ENCODE measurements at places on chromosomes 1 and 21.
A peak's percentile ranks its signal among the peaks of the same experiment; 100 is the strongest.

DNA sequence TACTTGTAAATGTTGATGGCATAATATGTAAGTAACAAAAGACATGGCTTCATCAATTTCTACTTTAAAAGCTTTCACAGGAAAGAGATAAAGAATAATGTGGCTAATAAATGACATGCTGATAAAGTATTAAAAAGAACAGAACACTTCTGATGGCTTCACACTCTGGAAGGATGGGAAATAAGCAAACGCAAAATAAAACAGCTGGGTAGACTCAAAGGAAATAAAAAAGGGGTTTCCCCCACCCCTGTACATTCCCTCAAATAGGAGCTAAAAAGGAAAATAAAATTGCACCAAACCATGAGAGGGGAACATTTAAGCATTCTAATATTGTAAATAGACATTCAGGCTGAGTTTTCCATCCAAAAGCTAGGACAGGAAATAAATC, 27.0 kb upstream of the DYRK1A start:
- no peak for DNase-seq

- no peak for DNase-seq
Measured at GRCh38 chr1:29679828-29680558, 443.7 kb downstream of the PTPRU start.

DNA sequence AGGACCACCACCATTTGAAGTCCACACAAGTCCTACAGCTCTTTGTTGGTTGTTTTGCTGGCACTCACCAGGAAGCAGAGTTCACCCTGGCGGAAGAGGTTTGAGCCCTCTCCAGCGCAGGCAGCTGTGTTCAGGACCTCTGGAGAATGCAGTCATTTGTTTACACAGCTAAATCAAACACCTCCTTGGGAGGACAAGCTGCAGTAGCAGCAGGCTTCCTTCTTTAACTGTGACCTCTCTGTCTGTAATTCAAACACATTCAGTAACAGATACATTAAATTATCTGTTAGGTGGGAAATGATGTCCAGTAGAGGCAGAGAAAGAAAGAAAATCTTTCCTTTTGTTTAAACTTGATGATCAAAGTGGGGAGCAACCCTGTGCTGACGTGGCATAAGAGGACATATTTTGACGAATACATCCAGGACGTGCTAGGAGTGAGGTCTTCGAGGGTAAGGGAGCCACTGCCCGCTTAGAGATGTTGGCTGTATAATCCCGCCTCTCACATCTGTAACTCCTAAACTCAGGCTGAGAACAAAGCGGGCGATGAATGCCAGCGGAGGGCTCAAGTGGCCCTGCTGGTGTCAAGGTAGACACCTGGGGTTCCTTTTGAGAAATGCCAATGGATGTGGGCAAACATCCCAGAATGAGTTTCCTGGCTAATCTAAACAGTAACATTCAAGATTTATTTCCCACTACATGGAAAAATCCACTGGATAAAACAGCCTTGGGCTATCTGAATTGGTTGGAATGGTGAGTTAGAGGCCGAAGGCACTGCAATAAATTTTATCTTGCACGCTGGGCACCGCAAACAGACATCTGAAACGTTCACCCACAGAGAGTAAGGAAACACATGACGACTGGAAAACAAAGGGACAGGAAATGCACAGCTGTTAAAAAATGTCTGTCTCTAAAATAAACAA, 51.7 kb downstream of the ABCA4 start:
- no peak for DNase-seq

DNA sequence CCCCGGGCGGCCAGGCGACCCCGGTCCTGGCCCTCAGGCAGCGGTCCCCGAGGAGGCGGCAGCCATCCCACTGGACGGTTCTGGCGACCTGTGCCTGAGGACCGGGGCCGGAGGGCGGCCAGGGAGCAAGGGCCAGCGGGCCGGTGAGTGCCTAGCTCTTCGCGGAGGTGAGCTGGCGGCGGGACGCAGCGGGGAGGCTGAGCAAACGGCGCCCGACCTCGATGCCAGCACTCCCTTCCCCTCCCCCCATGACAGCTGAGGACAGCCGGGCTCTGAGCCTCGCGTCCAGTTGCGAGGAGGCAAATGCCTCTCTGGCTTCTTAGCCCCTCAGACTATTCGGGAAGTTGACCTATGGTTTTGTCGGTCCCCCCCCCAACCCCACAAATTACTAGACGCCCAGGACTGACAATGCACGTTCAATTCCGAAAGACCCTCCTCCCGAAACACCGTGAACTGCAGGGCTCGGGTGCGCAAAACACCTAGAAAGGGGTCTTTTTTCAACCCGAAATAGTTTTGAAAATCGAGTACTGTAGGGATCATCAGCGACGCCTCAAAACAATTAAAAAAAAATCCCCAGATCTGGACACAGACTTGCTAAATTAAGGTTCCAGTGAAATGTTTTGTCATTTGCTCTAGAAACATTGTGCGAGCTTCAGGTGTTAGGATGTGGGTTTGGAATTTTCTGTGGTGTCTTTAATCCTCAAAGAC, 8.3 kb downstream of the CDKN2C start:
- peak; percentile 70 for DNase-seq

DNA sequence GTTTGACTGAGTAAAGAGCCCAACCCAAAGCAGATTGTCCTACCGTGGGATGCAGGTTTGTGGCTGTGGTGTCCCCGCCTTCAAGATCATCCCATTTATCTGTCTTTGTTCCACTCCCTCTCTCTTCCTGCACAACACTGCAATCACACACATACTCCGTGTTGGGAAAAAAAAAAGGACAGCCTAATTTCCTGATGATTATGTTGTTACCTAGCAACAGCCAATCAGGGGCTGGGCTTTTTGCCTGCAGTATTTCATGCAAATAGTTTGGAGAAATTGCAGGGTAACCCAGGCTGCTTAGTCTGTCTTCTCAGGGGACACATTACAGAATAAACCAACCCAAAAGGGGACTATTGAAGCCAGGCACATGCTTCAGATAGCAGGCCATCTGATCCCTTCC, 38.3 kb downstream of the PHC2 start:
- no peak for DNase-seq

DNA sequence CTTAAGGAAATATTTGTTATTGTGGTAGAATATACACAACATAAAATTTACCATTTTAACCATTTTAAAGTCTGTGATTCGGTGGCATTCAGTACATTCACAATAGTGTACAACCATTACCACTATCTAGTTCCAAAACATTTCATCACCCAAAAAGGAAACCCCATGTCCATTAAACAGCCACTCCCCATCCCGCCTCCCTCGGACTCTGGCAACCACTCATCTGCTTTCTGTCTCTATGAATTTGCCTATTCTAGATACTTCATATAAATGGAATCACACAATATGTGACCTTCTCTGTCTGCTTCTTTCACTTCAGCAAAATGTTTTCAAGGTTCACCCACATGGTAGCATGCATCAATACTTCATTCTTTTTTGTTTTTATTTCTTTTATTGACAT, 51.3 kb downstream of the PTP4A2 start:
- DNase-seq: peak; percentile 32
